ENCODE measurements at places on chromosomes 3 and 15.

GRCh38 chr3:46193436-46193835 lies 14.7 kb downstream of the CCR1 start:
- DNase-seq, result no peak

DNA sequence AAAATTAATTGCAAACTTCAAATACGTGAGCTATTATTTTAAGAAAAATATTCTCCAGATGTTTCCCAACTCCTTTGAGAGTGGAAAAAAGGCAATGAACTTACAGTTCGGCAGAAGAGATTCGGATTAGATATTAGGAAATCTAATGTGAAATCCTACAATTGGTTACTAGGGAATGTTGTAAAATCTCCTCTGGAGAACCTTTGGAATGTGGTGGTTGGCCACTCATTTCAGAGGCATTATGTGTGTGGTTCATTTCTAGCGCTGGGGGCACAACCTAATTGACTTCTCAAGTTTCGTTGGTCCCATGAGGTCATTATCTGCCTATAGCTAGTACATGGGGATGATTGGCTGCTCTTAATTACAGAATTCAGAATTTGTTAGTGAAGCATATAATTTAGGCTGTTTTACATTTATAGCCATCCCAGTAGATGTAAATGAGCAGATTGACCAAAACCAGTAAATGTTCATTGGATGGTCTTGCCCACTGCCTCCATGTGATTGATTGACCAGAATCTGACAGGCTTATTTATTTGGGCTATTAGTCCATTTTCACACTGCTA lies 34.6 kb upstream of the CMSS1 start:
- DNase-seq, result no peak

DNA sequence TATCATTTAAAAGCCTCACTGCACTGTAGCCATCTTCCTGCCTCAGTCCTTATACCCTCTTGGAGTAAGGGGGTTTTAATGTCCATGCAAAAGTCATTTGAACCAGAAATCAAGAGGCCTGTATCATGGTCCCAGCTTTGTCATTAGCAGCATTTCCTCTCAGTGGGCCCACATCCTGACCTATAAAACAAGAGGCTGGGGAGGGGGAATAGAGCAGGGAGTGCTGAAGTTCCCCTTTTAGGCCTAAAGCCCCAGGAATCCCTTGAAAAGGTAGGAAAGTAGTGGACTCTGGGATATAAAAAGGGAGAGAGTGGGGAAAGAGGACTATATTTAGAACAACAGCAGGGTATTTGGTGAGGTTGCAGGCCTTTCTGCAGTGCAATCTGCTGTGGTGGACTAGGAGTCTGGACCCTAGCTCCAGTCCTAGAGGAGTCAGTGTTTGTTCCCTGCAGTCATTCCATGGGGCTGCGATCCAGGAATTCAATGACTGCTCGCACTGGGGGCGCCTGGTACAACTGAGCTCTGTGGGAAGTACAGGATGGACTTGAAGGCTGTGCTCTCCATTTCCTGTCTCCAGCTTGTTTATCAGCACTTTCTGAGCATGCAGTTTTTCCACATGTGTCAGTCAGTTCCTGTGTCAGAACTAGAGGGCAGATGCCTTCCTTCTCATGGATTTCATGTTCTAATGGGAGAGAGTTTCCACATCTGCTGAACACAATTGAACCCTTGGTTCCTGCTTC lies 46.8 kb downstream of the PDHB start:
- no peak for DNase-seq

- DNase-seq, result peak; percentile 80
These were observed 325.4 kb downstream of the FOXP1 start for GRCh38 chr3:71258116-71258515.

GRCh38 chr3:33054100-33055092 lies 42.5 kb downstream of the GLB1 start:
- no peak for DNase-seq

GRCh38 chr15:25682340-25682739 lies 180.8 kb downstream of the ATP10A start:
- DNase-seq, result no peak

- no peak for DNase-seq
These were observed 7.1 kb downstream of the RAD51 start for GRCh38 chr15:40702077-40702476.

DNA sequence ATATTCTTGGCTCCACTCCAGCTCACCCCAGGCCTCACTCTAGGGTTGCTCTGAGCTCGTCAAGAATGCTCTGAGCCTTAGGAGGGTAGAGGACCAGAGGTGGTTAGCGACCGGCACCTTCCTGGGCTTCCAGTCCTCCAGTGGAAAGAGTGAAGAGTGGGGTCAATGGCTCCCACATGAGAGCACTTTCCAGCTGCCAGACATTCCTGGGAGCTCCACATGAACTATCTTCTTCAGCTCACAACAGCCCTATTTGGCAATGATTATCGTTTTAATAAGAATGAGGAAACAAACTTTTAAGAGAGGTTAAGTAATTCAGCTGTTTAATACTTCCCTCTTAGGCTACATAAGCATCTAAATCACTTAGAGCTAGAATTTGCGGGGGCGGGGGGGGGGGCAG lies 139.3 kb downstream of the STT3B start:
- no peak for DNase-seq

DNA sequence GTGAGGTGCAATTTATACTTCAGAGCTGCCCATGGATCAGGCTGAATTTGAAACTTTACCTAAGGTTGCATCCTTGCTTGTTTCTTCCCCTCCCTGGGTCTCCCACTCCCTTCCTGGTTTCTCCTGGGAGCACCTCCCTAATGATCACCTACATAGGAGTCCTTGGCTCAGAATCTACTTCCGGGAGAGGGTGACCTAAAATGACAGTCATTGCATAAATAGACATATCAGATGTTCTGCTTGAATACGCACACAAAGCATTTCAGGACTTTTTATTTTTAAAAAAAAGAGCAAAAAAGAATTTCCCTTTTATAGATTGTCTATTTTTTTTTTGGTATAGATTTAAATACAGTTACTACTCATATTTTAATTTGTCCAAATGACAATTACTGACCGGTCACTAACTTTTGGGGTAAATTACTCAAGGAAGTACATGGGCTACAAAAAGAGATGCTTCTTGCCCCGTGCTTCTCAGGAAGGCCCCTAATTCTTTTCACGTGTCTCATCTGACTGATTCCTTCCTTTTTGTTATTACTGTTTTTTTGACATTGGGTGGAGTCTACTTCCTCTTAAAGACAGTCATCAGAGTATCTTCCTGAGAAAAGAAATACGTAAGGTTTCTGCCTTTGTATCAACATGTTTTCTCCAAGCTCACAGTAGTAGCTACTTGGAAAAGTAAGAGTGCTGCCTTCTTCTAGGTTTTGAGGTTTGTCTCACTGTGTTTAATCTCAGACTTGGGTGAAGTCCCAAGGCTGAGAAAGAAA lies 4.9 kb upstream of the MYZAP start:
- DNase-seq, result no peak

GRCh38 chr3:172065527-172065926 lies 26.1 kb downstream of the FNDC3B start:
- no peak for DNase-seq

GRCh38 chr15:62244762-62245161 lies 79.7 kb upstream of the C2CD4B start:
- DNase-seq, result no peak

DNA sequence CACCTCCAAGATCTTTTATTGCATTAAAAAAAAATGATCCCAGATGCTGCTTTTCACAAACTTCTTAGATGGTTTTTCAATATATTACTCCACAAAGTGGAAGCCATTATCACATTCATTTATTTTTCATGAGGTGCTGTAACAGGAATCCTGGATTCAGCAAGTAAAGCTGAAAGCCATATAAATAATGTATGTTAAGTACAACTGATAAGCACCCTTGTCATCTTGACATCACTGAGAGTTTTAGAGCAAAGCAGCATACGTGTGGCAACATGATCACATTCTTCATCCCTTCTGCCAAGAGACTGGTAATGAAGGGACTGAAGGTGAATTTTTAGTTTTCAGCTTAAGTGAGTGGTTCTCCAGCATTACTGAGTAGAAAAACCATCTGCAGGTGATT lies 44.9 kb upstream of the LRRFIP2 start:
- no peak for DNase-seq

GRCh38 chr15:32941823-32942222 lies 224.0 kb downstream of the GREM1 start:
- DNase-seq, result no peak

DNA sequence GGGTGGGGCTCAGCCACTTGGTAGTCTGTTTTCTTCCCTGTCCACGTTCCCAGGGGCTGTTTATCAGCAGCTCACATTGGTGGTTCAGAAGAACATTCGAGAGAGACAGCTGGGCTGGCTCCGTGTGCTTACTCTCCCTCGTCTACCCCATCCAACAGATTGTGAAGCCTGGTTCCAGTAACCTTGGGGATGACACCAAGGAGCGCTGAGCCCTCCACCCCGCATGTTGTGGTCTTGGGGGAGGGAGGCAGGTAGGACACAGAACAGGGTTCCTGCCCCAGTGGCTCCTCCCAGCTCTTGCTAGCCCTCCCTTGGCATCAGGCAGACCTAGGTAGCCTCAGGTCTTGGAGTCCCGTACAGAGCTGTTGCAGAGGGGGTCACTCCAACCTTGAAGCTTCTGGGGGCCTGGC lies 33.1 kb downstream of the KLF13 start:
- no peak for DNase-seq

DNA sequence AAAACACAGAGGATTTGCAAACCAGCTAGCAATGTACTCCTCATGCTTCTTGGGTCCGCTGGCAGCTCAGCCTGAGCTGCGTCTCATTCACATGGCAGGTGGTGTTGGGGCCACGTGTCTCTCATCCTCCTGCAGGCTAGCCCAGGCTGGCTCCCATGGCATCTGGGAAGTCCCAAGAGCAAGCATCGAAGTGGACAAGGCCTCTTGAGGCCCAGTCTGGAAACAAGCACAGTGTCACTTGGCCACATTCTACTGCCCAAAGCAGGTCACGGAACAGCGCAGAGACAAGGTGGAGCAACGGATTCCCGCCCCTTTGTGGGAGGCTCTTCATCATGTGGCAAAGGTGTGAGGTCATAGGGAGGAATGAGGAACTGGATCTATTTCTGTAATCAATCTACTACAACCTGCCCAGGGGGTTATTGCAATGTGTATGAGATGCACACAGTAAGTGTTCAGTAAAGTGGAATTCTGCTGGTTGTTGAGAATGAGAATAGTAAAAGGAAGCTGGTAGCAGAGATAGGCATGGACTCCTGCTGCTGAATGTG lies 128.3 kb downstream of the TPRA1 start:
- DNase-seq, result no peak

DNA sequence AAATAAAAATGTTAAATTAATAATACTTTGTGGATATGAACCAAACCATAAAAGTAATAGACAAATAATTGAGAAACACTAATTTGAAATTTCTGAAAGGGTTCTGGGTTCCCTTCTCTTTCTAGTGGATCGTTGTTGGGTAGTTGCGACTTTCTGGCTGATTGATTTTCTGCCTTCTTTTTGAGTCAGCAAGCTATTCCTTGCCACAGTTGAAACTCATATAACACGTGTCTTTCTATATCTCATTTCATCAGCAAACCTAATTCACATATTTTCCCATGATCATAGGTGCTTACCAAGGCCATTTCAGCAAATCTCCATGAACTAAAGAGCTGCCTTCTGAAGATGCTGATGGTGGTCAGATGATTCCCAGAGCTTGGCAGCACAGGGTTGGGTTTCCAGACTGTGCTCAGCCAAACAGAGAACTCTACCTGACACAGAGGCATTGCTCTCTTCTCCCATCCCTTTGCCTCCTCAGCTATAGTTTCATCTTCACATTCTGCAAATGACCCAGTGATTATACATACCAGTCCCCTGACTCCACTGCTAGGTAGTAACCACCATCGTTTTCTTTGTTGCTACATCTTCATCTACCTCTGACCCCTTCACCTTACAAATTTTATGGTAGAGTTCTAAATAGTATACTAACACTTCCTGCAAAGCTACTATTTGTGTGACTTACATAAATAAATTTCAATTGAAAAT lies 383.9 kb upstream of the DPH6 start:
- DNase-seq, result no peak

GRCh38 chr3:63441262-63441661 lies 163.2 kb downstream of the SYNPR start:
- no peak for DNase-seq

GRCh38 chr3:109336291-109336861 lies 970 bp downstream of the DPPA4 start:
- DNase-seq, result no peak

DNA sequence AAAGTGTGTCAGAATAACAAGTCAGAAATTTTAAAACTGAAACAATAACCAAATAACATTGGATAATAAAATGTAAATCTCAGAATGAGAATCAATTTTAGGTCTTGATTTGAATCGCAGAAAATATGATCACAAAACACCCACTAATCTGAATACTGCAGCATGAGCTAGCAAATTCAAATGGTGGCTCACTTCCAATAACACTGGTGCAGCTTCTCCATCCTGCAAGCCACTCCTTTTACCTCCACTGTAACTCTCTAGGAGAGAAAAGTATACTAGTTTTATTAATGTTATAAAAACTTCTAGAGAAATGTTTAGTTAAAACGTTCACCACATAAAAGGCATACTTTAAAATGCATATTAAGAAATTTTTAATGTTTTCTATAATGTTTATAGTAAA lies 30.4 kb downstream of the UBE3A start:
- no peak for DNase-seq

DNA sequence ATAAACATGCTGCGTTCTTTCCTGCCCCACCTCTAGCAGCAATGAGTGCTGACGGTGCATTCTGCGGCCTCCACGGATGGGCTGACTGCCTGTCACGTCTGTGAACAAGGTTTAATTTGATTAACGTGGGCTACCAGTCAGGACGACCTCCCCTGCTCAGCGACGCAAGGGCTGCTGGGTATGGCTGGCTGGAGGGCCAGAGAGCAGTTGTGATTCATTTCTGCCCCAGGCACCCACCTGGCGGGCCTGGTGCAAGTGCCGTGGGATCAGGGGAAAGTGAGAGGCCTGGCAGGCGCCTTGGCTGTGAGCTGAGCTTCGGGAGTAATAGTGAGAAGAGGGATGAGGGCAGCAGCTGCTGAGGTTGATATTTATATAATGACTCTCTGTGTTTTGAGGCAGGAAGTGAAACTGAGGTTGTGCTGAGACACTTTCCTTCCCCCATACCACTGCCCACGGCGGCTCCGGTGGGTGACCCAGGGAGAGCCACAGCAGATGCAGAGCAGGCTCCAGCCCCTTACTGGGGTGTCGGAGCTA lies 190.4 kb upstream of the BCL6 start:
- DNase-seq, result no peak

DNA sequence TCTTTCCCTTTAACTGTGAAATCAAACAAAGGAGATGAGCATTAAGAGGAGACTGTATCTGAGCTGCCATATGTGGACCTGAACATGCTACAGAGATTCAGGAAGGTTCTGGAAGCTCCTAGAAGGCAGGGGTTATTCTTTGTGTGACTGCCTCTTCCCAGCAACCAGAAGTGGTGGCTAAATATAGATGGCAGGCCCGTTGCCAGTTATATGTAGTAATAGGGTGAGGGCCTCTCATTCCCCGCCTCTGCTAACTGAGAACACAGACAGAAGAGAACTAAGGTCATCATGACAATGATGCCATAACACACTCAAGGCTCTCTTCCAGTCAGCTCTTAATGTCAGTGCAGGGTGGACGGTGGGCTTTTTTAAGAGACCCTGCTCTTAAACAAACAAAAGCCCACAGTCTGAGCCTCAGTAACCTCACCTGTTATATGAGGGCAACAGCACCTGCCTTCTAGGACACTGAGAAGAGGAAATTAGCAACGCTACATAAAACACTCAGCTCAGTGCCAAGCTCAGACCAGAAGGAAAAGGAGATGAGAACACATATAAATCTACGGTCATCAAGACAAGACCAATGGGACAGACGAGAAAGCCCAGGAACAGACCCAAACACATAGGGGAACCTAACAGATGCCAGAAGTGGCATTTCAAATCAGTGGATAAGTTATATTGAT lies 22.3 kb downstream of the CFAP92 start:
- peak; percentile 59 for DNase-seq
